ENCODE measurements at places on chromosomes 3 and 15.

GRCh38 chr3:106030627-106030963, 161.8 kb upstream of the CBLB start:
- DNase-seq, result peak; percentile 42

DNA sequence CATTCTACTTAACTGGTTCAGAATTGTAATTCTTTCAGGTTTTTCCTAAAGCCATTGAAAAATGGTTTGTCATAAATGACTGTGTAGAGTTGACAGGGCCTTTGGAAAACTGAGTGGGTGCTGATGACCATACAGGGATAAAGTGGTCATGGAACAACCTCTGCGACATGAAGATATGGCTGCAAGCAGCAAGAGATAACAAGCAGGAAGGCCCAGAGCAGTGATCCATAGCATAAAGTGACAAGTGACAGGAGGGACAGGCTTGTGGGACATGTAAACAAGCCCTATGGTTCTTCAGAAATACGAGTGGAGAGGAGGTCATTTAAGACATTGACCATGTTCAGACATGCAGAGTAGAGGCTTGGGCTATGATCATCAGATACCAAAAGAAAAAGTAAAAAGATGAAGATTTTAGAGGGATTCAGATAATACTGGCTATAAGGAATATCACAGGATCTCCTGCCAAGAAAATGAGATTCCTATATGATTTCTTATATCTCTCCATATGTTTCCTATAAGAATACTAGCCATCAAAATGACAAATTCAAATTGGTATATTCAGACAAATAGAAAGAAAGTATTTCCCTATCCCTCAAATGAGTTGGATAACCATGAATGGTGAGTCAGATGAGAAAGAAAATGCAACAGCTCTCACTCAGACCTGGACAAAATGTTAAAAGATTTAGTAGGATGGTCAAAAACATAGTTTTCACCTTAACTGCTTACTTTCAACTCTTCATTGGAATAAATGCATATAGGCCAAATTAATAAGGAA, 827.6 kb upstream of the CFAP20DC start:
- no peak for DNase-seq

DNA sequence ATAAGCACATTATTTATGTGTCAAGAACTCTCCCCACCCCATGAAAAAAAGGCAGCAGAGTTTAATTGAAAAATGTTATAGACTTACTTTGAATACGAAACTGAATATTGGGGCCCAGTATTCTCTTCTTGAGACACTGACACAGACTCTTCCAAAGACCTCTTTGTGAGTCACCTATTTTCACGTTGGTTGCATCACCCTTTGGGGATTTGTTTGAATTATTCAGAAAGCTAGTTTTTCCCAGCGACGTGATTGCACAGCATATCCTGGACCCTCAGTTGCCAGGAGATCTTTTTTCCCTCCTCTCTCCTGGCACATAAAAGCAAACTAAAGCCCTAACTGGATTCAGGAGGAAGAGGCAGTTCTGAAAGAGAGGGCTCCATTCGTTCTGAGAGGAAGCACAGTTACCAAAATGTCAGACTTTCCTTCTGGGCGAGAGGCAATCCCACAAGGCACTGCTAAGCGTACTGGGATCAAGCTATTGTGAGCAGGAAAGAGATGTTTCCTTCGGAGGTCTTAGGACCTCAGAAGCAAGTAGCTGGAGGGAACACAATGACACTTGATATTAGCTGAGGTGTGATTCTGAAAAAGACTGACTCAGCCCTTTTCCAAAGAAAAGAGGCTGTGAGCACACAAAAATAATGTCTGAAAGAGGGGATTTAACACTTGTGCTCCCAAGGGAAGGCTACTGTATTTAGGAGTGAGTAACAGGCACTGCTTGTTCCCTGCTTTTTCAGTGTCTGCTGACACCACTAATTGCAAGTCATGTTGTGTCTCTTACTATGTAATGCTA, 65.8 kb upstream of the CADPS start:
- no peak for DNase-seq

DNA sequence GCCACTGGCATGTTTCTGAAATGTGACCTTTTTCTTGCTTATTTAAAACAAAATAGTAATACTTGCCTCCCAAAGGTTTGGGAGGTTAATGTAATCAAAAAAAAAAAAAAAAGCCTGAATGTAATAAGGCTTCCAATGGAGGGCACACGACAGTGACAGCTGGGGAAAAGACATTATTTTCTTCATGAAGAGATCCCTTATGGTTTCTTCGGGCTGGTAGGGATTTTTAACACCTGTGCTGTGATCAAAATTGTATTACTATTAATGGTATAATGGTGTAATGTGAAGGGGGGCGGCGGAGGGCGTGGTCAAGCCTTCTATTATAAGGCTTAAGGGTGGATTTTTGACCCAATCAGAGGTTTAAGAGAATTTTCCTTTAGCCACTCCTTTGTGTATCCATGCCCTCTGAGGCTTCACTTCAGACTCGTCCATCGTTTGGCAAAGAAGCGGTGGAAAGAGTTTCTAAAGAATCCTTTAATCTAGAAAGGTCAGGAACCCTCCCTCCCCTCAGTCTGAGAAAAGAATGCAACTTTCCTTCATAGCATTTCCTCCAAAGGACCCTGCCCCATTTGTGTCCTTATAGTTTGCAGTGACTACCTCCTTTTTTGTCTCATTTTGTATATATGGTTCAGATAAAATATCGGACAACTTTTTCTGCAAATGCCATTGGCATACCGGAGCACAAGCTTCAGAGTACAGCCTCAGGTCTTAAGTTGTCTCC, 89.5 kb upstream of the CHD2 start:
- peak; percentile 85 for DNase-seq

DNA sequence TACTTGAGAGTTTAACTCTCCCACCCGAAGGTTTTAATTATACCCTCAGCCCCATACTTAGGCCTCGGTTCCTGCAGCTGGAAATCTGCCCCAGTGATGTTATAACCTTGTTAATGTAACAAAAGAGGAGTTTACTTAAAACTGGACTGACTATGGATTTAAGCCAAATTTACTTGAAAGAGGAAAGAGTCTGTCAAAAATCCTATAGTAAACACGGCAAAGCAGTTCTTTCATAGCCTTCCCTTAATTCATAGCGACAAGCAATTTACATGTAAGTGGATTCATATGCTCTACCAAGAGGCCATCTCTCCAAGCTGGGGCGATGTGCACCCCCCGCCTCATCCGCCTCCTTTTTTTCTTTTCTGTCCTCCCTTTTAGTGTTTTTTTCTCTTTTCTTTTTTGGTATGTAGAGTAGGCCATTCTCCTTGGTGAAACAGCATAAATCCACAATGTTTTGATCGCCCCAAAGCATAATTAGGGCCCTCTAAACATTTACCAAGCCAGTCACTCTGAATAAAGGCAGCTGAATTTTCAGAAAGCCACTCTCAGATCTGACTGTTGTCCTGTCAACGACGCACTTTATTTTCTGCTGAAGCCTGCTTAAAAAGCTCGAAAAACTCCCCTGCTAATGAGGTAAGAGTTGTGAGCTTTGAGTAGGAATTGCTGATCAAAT, 373.1 kb upstream of the WNT5A start:
- no peak for DNase-seq

Measured in fibroblast of pulmonary artery (primary cell).